ENCODE measurements at places on chromosomes 5 and 9.
A peak's percentile ranks its signal among the peaks of the same experiment; 100 is the strongest.

DNA sequence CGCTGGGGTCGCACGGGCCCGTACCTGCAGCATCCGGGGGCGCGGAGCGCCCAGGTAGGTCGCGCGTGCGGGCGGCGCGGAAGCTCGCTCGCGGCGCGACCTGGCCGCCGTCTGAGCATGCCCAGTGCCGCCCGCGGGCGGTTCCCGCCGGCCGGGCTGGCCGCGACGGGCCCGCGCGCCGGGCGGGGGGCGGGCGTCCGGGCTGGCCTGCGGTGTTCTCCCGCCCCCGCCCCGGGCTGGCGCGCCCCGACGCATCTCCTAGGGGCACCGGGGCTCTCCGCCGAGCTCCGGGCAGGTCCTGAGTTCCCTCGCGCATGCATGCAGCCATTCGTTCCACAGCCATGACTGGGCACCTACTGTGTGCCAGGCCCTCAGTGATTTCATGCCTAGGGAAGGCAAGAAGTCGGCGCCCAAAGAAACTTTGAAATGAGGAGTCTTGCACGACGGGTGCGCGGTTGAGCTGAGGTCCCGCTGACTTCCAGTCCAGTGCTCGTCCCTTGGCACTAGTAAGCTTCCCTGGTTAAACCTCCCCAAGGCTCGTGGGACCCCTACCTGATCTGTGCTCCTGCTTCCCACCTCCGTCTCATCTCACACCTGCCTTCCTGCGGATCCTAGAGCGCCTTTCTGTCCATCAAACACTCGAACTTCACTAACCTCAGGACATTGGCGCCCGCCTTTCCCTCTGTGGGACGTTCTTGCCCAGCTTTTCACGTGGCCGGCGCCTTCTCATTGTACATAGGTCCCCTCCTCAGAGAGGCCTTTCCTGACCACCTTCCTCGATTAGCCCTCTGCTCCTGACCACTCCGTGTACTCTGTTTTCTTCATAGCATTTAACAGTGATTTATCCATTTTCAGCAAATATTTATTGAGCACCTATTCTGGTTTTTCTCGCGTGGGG lies at the start of gene PTPN3:
PTPN3 (minus strand) TSS at position 113 of the 898 bp plus-strand sequence. CDS start 34,873 bp downstream, outside the sequence.
- DNase-seq, result peak; percentile 47

DNA sequence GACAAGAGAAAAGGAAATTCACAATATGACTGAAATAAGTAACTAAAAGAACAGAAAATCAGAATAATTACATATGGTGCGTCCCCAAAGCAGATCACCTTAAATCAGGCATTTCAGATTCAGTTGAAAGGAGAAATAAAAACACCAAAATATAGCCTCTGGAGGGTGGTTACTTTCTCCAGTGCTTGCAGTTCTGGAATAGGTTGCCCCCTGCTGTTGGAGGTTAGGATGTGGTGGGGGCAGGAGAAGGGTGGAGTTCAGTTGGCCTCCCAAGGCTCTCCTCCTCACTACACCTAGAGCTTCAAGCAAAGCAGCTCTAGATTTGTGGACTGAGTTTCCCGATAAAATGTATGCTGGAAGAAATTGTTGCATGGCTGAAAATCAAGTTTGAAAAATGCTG lies 338.2 kb upstream of the TLE4 start:
- DNase-seq, result peak; percentile 13

DNA sequence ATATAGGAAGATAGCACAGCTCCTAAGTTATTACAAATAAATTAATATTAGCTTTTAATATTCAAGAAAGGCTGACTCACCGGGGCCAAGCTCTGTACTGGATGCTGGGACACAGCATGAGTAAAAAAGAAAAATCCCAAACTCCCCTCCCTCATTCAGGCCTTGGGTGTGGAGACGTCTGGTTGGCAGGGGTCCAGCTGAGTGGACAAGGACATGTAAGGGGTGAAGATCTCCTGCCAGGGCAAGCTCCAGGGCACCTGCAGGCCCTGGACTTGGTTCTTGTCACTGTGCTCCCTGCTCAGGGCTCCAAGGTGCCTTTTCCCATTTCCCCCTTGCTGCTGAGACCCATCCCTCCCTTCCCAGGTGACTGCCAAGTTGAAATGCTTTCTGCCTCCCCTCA lies 388.5 kb downstream of the ENC1 start:
- DNase-seq, result no peak

DNA sequence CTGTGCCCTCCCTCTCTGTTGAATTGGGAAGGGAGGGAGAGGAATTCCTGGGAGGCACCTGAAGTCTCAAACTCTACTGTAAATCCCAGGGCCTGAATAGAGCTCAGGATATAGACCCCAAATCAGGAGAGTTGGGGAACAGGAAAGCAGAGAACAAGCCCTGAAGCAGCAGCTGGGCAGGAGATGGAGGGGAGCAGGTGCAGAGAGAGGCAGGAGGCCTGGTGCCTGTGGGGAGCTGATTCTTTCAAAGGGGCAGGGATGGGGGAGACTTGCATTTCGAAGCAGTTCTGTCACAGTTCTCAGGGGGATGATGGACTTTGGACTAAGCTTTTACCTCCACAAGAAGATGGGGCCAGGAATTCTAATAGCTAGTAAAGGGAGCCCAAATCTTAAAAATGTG lies 50.2 kb downstream of the NIM1K start:
- no peak for DNase-seq

- no peak for DNase-seq
These were observed 41.9 kb upstream of the TNFSF15 start for GRCh38 chr9:114847492-114848417.

GRCh38 chr5:60634051-60634450 lies 65.9 kb downstream of the DEPDC1B start:
- DNase-seq, result no peak

GRCh38 chr9:2957656-2958200 lies 113.8 kb upstream of the PUM3 start:
- DNase-seq, result no peak

GRCh38 chr5:156479849-156480248 lies 152.9 kb downstream of the SGCD start:
- DNase-seq, result no peak

DNA sequence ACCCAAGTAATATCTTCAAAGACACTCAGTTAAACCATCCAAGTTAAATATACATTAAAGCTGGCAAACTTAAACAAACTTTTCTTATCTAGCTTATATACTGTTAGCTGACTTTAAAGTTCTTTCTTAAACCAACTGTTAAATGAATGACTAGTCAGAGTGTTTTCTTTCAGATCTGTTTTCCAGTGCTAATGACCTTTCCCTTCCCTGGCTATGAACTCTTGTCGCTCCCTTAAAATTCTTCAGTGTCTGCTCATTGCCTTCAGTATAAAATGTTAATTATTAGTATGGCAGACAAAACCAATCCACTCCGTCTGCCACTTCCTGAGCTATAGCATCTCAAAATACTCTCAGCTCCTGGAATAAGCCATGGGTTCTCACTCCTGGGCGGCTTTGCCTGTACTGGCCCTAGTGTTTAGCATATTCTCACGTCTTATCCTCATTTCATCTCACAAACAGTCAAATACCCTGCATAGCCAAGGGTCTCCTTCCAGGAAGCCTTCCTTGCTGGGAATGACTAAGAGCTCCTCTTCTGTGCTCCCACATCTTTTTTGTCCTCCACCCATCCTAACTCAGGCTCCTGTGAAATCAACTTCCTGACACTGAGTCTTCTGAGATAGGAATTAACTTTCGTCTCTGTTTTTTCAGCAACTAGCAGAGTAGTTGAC lies 87.7 kb downstream of the VCAN start:
- DNase-seq, result no peak

- no peak for DNase-seq
These were observed 43.3 kb downstream of the IRX2 start for GRCh38 chr5:2708132-2708531.

- DNase-seq, result no peak
These were observed 29.7 kb upstream of the FAM169A start for GRCh38 chr5:74895906-74896305.

DNA sequence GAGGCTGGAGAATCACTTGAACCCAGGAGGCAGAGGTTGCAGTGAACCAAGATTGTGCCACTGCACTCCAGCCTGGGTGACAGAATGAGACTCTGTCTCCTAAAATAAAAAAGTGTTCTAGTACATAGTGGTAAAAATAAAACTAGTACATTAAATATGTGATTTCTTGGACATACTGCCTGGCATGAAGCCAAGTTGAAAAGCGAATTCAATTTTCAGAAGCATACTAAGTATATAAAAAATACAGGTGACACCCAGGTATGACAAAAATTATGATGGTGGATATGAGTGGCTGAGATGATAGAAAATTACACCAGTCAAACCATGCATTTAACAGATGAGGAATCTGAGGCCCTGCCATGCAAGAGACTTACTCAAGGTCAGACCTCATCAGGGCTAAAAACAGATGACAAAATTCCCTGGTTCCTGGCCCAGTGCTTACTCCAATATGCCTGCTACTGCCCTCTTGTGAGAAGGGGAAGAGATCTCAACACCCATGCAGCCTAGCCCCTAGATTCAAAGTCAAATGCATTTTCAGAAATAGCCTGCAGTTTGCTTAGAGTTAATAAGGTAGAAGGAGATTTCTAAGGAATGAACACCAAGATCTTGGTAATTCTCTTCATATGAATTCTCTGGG lies 46.6 kb upstream of the GNPDA1 start:
- DNase-seq, result no peak

DNA sequence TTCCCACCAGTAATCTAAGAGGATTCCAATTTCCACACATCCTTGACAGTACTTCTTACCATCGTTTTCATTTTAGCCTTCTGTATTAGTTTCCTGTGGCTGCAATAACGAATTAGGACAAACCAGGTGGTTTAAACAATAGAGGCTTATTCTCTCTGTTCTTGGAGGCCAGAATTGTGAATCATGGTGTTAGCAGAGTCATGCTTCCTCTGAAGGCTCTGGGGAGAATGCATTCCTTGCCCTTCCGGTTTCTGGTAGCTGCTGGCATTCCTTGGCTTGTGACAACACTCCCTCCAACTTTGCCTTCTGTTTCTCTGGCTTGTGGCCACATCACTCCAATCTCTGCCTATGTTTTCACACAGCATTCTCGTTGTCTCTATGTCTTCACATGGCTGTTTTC lies 23.5 kb downstream of the RIGI start:
- DNase-seq, result no peak

DNA sequence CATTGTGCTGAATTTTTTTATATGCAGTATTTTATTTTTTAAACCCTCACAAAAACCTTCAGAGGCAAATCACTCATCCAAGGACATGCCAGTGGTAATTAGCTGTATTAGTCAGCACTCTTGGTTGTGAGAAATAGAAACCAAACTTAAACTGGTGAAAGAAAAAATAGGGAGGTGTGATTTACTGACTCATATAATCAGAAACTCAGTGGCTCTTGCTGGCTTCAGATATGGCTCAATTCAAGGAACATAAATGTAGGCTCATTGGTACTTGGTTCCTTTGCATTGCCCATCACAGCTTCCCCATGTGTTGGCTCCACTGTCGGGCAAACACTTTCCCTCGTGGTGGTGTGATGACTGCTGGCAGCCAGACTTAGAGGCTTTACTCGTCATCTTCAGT lies 497.2 kb downstream of the MAT2B start:
- DNase-seq, result no peak

DNA sequence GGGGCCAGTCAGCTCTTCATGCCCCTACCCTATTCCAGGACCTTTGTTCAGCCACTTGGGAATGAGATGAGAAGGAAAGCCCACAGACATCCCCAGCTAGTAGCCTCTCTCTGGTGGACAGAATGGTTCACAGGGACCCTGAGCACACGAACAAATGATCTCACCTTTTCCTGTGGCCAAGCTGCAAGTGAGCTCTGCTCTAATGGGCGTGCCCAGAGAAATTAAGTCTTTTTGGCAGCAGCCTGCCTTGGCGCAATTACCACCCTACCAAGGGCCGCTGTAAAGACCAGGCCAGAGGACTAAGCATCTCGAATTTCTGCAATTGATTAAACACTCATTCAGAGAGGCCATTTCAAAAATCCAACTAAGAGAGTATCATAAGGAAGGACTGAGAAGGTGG lies 56.0 kb downstream of the WHRN start:
- DNase-seq, result no peak

- DNase-seq, result no peak
These were observed 60.0 kb downstream of the MCTP1 start for GRCh38 chr5:95224701-95225459.

GRCh38 chr9:136848393-136849037 lies 694 bp upstream of the PHPT1 start:
- DNase-seq, result peak; percentile 80

GRCh38 chr5:35182910-35183535 lies 47.3 kb downstream of the PRLR start:
- peak; percentile 41 for DNase-seq

GRCh38 chr9:34379334-34380033 lies 2.8 kb upstream of the MYORG start:
- DNase-seq, result peak; percentile 91

DNA sequence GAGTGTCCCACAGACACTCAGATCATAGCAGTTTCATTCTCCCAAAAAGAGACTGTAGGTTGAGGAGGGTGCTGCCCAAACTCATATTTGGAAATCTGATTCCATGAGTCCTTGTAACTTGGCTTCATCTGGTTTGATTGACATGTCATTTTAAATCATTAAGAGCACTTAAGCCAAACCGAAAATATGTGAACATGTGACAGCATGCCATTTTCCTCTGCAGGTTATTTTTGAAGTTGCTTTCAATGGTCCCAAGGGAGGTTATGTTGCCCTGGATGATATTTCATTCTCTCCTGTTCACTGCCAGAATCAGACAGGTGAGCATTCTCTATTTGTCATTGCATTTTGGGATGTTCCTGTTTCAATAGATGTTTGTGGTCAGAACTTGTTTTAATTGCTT lies 87.6 kb downstream of the MAMDC2 start:
- no peak for DNase-seq

- no peak for DNase-seq
These were observed 30.6 kb downstream of the SH3GL2 start for GRCh38 chr9:17609312-17610005.

DNA sequence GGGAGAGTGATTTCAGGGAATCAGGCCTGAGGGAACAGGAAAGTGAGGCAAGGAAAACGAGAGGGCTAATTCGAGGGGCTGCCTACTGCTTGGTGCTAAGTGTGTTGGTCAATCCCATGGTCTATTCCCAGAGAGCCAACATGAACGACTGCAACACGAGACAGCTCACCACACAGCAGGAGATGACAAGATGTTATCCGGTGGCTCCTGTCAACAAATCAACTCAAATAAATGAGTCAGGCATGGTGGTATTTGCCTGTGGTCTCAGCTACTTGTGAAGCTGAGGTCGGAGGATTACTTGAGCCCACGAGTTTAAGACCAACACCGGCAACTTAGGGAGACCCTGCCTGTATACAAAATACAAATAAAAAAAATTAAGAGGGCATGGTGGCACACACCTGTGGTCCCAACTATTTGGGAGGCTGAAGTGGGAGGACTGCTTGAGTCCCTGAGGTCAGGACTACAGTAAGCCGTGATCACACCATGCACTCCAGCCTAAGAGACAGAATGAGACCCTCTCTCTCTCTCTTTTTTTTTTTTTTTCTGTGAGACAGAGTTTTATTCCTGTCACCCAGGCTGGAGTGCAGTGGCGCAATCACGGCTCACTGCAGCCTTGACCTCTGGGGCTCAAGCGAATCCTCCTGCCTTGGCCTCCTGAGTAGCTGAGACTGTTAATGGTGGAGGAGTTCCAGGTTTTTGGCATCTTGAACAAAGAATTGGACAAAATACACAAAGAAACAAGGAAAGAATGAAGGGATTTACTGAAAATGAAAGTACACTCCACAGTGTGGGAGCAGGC lies 9.0 kb upstream of the FAF2 start:
- DNase-seq, result no peak
